Activated naive CD4-positive, alpha-beta T cell treated with anti-CD3 and anti-CD28 coated beads, Interleukin-2, amount 50 U/mL, for 16 hours (primary cell): ENCODE measurements at places on chromosomes 6 and 20.

DNA sequence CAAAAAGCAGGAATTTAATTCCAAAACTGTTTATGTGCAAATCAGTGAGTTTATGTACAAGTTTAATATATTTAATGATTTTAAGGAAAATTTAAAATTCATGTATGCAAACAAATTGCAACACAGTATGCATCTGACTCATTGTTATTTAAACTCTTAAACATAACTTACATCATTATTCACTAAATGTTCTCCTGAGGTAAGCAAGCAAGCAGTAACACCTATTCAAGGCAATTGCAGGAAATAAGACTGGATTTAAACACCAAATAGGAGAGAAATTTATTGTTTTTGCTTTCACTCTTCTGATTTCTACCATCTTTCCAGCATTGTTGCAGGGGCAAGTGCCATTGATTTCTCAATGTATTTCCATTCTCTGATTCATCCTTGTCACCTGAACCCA lies 239.5 kb downstream of the TFAP2A start:
- no peak for DNase-seq

GRCh38 chr6:5107341-5107740 lies 22.2 kb downstream of the PPP1R3G start:
- no peak for DNase-seq

DNA sequence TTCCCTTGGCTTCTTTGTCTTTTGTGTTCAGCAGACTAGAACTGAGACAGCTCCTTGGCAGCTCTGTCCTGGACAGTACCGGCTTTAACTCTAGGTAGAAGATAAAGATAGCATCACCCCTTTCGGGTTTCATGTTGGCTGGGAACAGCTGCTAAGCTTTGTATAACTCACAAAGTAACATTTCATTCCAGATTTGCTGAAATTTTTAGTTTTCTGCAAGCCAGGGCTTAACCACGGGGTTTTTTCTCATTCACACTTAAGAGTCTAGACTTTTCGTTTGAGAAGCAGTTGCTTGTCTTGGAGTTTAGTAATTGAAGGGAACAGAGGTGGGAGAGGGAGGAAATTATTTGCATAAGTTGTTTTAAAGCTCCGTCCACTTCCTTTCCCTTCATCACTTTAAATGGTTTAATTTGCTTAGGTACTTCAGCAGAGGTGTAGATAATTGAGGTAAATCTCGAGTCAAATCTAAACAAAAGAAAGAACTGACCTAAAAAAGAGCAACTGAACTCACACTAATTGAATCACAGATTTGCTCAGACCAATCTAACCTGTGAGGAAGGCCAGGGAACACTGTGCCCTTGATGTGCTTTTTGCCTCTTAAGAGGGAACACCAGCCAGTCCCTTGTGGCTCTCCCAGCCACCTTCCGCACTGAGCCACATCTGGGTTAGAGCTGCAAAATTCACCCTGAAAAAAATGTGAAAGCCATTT lies 48.3 kb downstream of the RREB1 start:
- no peak for DNase-seq

- DNase-seq = no peak
These were observed 224.2 kb downstream of the ARHGAP18 start for GRCh38 chr6:129485746-129486145.

GRCh38 chr6:168171673-168172353 lies 92.8 kb upstream of the FRMD1 start:
- no peak for DNase-seq

DNA sequence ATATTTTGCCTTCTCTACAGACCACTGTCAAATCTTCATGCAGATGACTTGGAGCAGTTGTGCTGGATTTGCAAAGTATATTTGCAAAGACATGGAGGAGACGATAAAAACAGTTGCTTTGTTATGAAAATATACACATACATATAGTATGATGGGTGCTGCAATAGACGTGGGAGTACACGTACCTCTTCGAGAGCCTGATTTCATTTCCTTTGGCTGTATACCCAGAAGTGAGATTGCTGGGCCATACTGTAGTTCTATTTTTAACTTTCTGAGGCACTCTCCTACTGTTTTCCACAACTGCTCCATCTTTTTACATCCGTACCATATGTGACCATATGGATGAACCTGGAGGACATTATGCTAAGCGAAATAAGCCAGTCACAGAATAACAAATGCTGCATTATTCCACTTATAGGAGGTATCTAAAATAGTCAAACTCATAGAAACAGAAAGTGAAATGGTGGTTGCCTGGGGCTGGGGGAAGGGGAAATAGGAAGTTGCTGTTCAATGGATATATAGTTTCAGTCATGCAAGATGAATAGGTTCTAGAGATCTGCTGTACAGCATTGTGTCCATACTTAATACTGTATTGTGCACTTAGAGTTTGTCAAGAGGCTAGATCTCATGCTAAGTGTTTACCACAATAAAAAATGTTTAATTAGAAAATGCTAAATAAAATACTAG lies 223.8 kb downstream of the HAO1 start:
- DNase-seq = no peak

DNA sequence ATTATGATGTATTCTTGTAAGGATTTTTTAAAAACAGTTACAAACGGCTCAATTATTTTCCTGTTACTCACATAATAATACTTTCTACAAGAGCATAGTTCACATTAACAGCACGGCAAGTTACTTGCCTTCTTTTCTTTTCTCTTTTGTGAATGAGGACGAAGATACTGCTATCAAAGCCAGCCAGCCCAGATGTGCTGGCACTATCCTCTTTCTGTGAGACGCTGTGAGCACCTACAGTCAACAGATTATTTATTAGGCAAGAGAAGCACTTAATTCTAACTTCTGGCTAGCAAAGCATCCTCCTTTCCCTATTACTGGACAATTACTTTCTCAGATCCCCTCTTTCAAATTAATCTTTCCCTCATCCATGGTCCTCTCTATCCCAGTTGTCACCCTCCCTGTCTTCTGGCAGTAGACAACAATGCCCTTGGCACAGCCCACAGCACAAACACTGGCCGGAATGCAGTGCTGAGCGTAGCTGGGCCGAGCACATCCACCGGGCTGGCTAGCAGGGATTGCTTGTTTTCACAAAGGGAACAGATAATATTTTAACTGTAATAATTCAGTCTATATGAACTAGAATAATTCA lies 262.1 kb downstream of the FOXC1 start:
- no peak for DNase-seq

DNA sequence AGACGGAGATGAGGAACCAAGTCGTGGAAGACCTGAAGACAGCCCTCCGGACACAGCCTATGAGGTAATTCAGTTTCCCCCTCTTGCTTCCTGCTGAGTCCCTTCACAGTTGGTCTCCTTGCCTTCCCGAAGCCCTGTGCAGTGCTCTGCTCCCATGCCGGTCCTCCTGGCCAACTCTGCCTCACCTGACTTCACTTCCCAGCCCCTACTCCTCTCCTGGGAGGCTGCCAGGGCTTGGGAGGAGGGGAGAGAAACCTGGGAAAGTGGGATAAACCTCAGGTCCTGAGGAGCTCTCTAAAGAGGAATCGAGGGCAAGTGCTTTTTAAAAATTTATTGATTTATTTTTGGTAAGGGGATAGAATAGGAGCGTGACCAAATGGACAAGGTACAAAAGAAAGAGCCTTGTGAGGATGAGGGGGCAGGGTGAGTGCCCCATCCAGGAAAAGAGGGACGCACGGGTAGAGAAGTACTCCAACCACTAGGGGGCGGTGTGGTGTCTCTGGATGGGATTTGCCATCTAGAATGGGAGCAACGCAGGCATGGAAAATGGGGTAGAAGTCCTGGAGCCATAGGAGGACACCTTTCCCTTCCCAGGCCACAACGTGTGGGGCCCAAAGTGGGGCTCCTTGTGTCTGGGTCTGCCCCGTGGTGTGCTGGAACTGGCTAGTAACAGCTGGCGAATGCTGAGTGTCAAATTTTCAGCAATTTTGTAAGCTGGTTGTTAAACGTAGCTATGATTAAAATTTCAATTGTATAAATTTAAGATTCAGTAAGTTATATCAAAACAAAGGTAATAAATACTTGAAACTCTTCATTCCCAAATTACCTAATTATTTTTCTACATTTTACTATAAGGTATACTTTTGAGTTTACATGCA lies 69.0 kb downstream of the MOCS1 start:
- peak; percentile 52 for DNase-seq

GRCh38 chr20:54668271-54669039 lies 193.1 kb downstream of the DOK5 start:
- peak; percentile 27 for DNase-seq

GRCh38 chr6:90477366-90477765 lies 109.5 kb downstream of the MAP3K7 start:
- DNase-seq = no peak

DNA sequence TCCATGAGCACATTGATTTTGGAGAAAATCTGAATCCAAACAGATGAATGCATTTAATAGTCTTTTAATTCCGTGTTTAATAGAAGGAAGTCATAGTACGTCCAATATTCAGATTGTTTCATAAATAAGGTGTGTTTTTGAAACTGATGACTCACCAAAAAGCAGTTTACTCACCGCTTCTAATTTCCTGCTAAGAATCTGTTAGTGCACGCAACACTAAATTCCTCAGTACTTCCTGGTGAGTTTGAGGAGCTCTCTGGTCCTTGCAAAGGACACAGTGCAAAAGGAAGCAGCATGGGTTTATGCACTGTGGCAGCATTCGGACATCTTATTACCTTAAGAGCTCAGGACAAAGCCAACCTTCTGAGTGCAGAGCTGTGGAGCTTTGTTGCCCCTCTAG lies 2.3 kb upstream of the ADGRF1 start:
- no peak for DNase-seq

- DNase-seq = no peak
These were observed 84.5 kb downstream of the HIVEP2 start for GRCh38 chr6:142860498-142860897.

DNA sequence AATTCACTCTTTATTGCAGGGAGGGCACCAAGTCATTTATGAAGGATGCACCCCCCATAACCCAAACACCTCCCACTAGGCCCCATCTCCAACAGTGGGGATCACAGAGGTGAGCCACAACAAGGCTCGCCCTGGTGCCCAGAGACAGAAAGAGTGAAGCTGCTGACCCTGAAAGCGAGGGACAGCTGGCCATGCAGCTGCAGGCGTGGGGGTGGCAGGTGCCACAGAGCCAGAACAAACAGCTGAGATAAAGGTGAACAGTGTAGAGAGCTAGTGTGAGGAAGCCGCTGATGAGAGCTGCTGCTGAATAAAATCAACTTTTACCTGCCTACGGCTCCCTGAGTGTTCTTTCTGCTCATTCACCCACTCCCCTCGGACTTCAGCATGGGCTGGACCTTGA lies 18.8 kb upstream of the RGS17 start:
- DNase-seq = no peak

- no peak for DNase-seq
These were observed 14.6 kb upstream of the MEI4 start for GRCh38 chr6:77638129-77638830.

DNA sequence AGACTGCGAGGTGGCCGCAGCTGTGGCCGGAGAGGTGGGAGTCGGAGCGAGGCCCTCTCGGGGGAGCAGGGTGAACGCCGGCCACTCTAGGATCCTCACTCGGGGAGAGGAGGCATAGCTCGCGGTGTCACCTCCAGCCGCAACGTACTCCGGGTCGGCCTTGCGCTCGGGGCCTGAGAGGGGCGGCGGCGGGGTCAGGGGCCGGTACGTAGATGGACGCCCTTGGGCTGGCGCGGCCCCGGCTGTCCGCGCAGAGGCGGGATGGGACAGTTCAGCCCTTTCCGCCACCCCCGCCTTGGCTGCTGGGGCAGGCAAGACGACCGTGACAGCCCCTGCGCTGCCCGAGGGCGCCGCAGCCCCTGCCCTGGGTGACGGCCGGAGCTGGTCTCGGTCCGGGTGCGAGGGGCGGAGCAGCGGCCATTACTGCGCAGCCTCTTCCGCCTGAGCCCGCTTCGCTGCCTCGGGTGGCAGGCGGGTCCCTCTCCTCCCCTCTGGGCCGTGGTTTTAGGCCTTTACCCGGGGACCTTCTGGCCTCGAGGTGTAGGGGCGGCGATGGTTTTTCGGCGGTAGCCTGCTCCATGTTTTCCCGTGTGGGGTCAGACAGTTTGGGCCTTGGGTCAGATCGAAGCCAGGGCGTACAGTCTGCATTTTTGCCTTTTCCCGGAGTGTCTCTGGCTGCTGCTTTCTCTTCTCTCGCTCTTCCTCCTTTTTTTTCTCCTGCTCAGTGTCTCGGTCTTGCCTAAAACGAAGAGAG lies 405 bp downstream of the RNF146 start:
- peak; percentile 53 for DNase-seq

GRCh38 chr20:62952373-62952967 lies at the start of gene SLC17A9:
SLC17A9 (plus strand) TSS chr20:62952709; CDS start chr20:62952831, 122 bp downstream.
- no peak for DNase-seq
